Dermis microvascular lymphatic vessel endothelial cell (primary cell): ENCODE measurements at places on chromosomes 1 and 21. TPM values are rescaled to one million over a fixed set of nuclear protein-coding genes. Genes with fewer than 3 reads are reported as not detected.

DNA sequence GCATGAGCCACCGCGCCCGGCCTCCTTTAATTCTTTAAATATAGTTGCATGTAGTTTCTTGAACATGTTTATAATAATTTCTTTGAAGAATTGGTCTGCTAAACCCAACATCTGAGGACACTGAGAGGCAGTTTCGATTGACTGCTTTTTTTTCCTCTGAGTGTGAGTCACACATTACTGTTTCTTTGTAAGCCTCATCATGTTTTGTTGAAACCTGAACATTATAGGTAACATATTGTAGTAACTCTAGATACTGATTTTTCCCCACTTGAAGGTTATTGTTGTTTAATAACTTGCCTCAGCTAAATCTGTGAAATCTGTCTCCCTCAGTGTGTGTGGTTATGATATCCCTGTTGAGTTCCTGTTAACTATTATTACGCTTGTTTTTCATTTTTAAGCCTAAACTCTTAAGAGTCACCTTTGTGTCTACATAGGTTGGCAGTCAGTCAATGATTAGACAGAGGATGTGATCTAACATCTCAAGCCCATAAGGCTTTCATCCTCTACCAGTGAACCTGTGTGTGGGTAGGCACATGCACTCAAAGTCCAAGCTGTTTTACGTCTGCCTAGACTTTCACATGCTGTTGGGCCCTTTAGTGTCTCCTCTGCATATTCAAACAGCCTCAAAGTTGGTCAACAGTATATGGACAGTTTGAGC, 155.5 kb downstream of the KCNH1 start:
- no peak for DNase-seq

- DNase-seq: no peak
These were observed 1.8 kb downstream of the SH2D5 start for GRCh38 chr1:20730690-20731056.

DNA sequence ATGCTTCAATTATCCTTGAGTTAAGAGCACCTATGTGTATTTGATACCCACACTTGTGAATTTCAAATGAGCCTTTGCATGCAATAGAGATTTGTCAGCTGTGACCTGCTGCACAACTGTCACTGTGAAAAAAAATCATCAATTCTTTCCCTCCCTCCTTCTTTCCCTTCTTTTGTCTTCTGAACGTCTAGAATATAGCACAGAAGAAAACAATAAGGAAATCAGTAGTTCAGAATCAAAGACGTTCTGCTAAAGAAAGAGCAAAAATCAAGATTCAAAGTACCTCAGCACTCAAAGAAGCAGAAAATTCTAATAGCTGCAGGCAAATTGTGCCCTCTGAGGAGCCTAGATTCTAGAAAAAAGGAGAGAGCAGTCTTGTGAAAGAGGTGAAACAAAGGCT, 1.7 kb upstream of the FMN2 start:
- DNase-seq: no peak

DNA sequence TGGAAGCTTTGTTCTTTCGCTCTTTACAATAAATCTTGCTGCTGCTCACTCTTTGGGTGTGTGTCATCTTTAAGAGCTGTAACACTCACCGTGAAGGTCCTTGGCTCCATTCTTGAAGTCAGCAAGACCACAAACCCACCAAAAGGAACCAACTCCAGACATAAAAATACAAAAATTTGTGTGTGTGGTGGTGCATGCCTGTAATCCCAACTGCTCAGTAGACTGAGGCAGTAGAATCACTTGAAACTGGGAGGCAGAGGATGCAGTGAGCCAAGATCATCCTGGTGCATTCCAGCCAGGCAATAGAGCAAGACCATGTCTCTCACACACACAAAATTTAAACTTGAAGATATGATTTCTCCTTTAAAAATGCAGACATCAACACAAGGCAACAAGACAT, 1431.7 kb upstream of the B3GALT2 start:
- no peak for DNase-seq

The FAM78B gene
- 0.26 and 0.38 TPM in 2 replicates for total RNA-seq

- DNase-seq: no peak
These were observed 234.0 kb downstream of the TM2D1 start for GRCh38 chr1:61490924-61491323.

- DNase-seq: no peak
These were observed 1.9 kb upstream of the NTNG1 start for GRCh38 chr1:107138767-107139445.

- no peak for DNase-seq
These were observed 114.2 kb downstream of the MAN1A2 start for GRCh38 chr1:117481410-117481809.

The SHCBP1L gene
- under 0.01 and 0.13 TPM in 2 replicates for total RNA-seq

- DNase-seq: no peak
These were observed 87.0 kb downstream of the GPR52 start for GRCh38 chr1:174534789-174535188.
